ENCODE measurements at places on chromosomes 1 and 21. TPM values are rescaled to one million over a fixed set of nuclear protein-coding genes. Genes with fewer than 3 reads are reported as not detected.

DNA sequence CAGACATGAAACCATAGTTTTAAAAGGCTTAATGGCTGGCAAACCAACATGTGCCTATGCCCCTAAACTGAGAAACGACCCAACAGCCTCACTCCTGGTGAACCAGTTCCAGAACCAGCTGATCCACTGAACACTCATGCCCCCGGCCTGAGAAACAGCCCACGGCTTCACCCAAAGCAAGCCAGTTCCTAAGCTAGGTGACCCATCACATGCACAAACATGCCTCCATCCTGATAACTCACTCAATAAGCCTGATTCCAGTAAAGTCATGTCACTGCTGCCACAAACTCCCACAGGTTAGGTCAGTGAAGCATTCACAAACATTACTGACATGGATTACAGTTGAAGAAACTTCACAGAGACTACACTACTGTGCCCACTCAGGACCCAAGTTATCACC, 161.6 kb downstream of the USH2A start:
- no peak overlapping the region for H3K27ac ChIP-seq
- DNase-seq, result no peak
- no peak overlapping the region for H3K4me3 ChIP-seq
- H3K27me3 ChIP-seq, result peaks cover 1% of the 10 kb centered on the region
- no peaks in the 10 kb centered on the region for H3K4me1 ChIP-seq

- H3K36me3 ChIP-seq, result no peaks in the 10 kb centered on the region
- DNase-seq, result no peak
- no peaks in the 10 kb centered on the region for H3K4me1 ChIP-seq
- H3K4me3 ChIP-seq, result no peak overlapping the region
- no peaks in the 10 kb centered on the region for H3K27me3 ChIP-seq
Measured at GRCh38 chr21:10272216-10272615, 249.2 kb upstream of the TPTE start.

GRCh38 chr1:196178083-196178635, 430.1 kb downstream of the KCNT2 start:
- H3K27ac ChIP-seq, result no peak overlapping the region
- H3K36me3 ChIP-seq, result no peaks in the 10 kb centered on the region
- H3K4me3 ChIP-seq, result no peak overlapping the region
- no peak for DNase-seq
- H3K4me1 ChIP-seq, result no peaks in the 10 kb centered on the region
- no peaks in the 10 kb centered on the region for H3K27me3 ChIP-seq

DNA sequence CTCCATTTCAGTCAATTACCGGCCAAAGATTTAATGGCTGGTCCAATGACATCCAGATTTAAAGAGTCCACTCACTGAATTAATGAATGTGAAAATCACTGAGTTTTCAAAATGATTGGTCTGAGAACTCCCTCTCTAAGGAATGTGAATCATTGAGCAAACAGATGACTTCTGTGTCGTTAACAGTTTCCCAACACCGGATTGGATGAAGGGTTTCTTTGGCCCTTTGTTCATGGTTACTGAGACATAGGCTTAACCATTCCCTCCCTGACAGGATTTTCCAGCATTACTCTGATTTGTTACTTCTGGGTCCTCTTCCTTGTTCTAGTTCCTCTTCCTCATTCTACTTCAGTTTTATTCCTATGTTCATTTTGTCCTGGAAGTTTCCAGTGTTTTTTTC, 1.5 kb upstream of the CLDN17 start:
- no peak overlapping the region for H3K4me3 ChIP-seq
- no peaks in the 10 kb centered on the region for H3K36me3 ChIP-seq
- H3K4me1 ChIP-seq, result no peaks in the 10 kb centered on the region
- no peaks in the 10 kb centered on the region for H3K27me3 ChIP-seq
- DNase-seq, result no peak

GRCh38 chr1:164701189-164701761, 142.3 kb downstream of the PBX1 start:
- no peak overlapping the region for H3K4me3 ChIP-seq
- H3K27ac ChIP-seq, result no peak overlapping the region
- H3K27me3 ChIP-seq, result no peaks in the 10 kb centered on the region
- H3K4me1 ChIP-seq, result no peaks in the 10 kb centered on the region

DNA sequence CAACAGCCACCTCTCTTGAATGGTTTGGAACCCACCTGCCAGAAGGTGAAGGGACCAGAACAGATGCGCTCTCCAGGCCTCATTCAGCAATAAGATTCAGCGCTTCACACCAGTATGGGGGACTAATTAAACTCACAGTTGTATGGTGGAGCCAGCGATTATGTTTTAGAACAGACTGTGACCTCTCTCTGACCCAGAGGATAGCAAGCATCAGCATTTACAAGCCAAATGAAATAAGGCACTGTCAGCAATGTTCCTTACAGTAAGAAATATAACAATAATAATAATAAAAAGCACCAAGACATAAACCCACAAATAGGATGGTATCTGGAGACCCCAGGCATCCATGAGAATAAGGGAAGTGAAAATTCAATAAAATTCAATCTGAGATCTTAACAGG, 6.9 kb upstream of the CDC42BPA start:
- H3K27me3 ChIP-seq, result no peaks in the 10 kb centered on the region
- H3K27ac ChIP-seq, result no peak overlapping the region
- H3K4me1 ChIP-seq, result no peaks in the 10 kb centered on the region
- DNase-seq, result no peak
- no peaks in the 10 kb centered on the region for H3K36me3 ChIP-seq

- no peaks in the 10 kb centered on the region for H3K36me3 ChIP-seq
- no peak for DNase-seq
- no peak overlapping the region for H3K4me3 ChIP-seq
- H3K27ac ChIP-seq, result no peak overlapping the region
- no peaks in the 10 kb centered on the region for H3K27me3 ChIP-seq
Measured at GRCh38 chr1:168972225-168972624, 134.3 kb upstream of the ATP1B1 start.

Gene KRTAP11-1
- total RNA-seq, result not detected

- H3K4me3 ChIP-seq, result peak overlapping the region; percentile 81
- peak; percentile 90 for DNase-seq
- H3K36me3 ChIP-seq, result no peaks in the 10 kb centered on the region
- peak overlapping the region; percentile 77 for H3K27ac ChIP-seq
- H3K4me1 ChIP-seq, result peaks cover 3% of the 10 kb centered on the region
- H3K27me3 ChIP-seq, result no peaks in the 10 kb centered on the region
Measured at GRCh38 chr1:248838357-248839167, 538 bp downstream of the ZNF672 start.

- H3K27me3 ChIP-seq, result peaks cover 19% of the 10 kb centered on the region
- H3K27ac ChIP-seq, result no peak overlapping the region
- no peaks in the 10 kb centered on the region for H3K36me3 ChIP-seq
- DNase-seq, result no peak
- H3K4me3 ChIP-seq, result no peak overlapping the region
Measured at GRCh38 chr1:51343624-51344023, 13.3 kb upstream of the TTC39A start.

GRCh38 chr1:12584900-12585525, 33.0 kb downstream of the DHRS3 start:
- H3K27me3 ChIP-seq, result no peaks in the 10 kb centered on the region
- no peak overlapping the region for H3K27ac ChIP-seq
- DNase-seq, result no peak
- no peak overlapping the region for H3K4me3 ChIP-seq
- H3K36me3 ChIP-seq, result peaks cover 2% of the 10 kb centered on the region

Gene FAAH
- total RNA-seq, result 47.3 TPM

Gene PTPRC
- total RNA-seq, result not detected

DNA sequence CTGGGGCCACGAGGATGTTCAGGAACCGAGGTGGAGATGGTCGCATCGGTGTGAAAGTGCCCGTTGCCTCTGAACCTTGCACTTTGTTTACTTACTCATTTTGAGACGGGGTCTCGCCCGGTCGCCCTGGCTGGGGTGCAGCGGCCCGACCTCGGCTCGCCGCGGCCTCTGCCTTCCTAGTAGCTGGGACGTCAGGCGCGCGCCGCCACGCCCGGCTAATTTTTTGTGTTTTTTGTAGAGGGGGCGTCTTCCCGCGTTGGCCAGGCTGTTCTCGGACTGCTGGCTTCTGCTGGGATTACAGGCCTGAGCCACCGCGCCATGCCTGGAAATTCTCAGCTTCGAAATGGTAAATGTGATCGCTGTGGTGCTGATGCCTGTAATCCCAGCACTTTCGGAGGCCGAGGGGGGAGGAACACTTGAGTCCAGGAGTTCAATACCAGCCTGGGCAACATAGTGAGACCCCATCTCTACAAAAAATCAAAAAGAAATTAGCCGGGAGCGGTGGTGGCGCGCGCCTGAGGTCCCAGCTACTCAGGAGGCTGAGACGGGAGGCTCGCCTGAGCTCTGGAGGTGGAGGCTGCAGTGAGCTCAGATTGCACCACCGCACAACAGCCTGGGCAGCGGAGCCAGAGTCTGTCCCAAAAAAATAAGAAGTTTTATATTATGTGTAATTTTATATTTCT, 684 bp upstream of the MRPL20 start:
- no peaks in the 10 kb centered on the region for H3K27me3 ChIP-seq
- DNase-seq, result no peak
- H3K4me3 ChIP-seq, result peak overlapping the region; percentile 92
- H3K36me3 ChIP-seq, result peaks cover 17% of the 10 kb centered on the region

Gene FAM72D
- 12.7 TPM for total RNA-seq

GRCh38 chr21:42232176-42232825, 13.4 kb downstream of the ABCG1 start:
- H3K36me3 ChIP-seq, result no peaks in the 10 kb centered on the region
- H3K4me3 ChIP-seq, result no peak overlapping the region
- DNase-seq, result no peak
- peaks cover 14% of the 10 kb centered on the region for H3K4me1 ChIP-seq
- H3K27ac ChIP-seq, result no peak overlapping the region

- no peak overlapping the region for H3K27ac ChIP-seq
- H3K36me3 ChIP-seq, result no peaks in the 10 kb centered on the region
- H3K4me1 ChIP-seq, result peaks cover 34% of the 10 kb centered on the region
Measured at GRCh38 chr1:225891229-225891972, 2.5 kb upstream of the LEFTY1 start.

- no peaks in the 10 kb centered on the region for H3K4me1 ChIP-seq
- H3K27me3 ChIP-seq, result no peaks in the 10 kb centered on the region
- no peak for DNase-seq
- H3K27ac ChIP-seq, result no peak overlapping the region
Measured at GRCh38 chr1:236800002-236800620, 5.0 kb downstream of the MTR start.

- no peak for DNase-seq
- H3K27me3 ChIP-seq, result no peaks in the 10 kb centered on the region
- no peak overlapping the region for H3K27ac ChIP-seq
- H3K36me3 ChIP-seq, result no peaks in the 10 kb centered on the region
- H3K4me3 ChIP-seq, result no peak overlapping the region
- peaks cover 12% of the 10 kb centered on the region for H3K4me1 ChIP-seq
Measured at GRCh38 chr21:42056468-42056867, 14.6 kb upstream of the UMODL1 start.

DNA sequence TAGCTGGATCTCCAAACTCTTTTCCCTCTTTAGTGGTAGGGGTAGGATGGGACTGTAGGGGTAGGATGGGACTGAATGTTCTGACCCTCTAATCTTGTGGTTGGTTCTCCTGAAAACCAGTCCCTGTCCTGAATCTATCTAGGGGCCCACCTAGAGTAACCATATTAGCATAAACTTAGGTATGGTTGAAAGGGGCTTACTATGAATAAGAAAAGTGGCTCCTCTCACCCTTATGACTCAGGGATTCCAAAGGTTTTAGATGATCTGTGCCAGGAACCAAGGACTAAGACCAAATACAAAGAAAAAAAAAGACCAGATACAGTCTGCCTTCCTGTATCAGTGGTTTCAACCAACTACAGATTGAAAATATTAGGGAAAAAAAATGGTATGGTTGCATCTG, 28.9 kb downstream of the RNF2 start:
- no peak for DNase-seq
- H3K27ac ChIP-seq, result no peak overlapping the region
- no peaks in the 10 kb centered on the region for H3K27me3 ChIP-seq
- no peak overlapping the region for H3K4me3 ChIP-seq
- no peaks in the 10 kb centered on the region for H3K4me1 ChIP-seq

DNA sequence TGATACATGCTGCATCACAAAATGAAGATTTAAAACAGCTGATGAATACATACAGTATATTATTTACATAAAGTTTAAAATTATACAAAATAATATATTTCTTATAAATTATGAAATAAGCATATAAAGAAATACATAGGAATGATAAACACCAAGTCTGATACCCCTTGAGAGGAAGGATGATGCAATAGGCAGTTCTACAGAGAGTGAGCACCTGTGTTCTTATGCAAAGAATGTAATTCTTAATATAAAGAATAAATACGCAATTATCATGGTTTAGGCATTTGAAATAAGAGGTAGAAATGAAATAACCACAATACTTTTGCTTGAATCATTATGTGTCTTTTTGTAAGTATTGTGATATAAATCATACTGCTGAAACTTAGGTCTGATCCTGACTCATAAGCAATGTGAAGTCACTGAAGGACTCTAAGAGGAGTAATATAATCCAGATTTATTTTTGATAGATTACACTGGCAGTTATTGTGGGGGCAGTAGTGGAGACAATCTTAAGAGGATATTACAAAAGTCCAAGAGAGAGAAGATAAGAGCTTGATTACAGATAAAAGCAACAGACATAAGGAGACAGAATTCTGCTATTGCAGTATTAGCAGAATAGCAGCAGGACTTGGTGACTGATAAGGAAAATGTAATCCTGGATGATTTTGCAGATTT, 39.0 kb downstream of the TTLL7 start:
- no peaks in the 10 kb centered on the region for H3K36me3 ChIP-seq
- no peak overlapping the region for H3K4me3 ChIP-seq
- DNase-seq, result no peak
- no peaks in the 10 kb centered on the region for H3K27me3 ChIP-seq
- no peaks in the 10 kb centered on the region for H3K4me1 ChIP-seq
- H3K27ac ChIP-seq, result no peak overlapping the region

Gene AUNIP
- 22.9 TPM for total RNA-seq

GRCh38 chr1:24600551-24600950, 42.6 kb upstream of the SRRM1 start:
- no peak overlapping the region for H3K27ac ChIP-seq
- H3K4me1 ChIP-seq, result no peaks in the 10 kb centered on the region
- H3K4me3 ChIP-seq, result no peak overlapping the region
- no peak for DNase-seq
- H3K27me3 ChIP-seq, result no peaks in the 10 kb centered on the region

Measured in H1 (cell line).